Activated CD4-positive, alpha-beta T cell treated with anti-CD3 and anti-CD28 coated beads, Interleukin-10, Interleukin-2, amounts not matched to agents 100 ng/mL and 50 ng/mL, durations not matched to agents 16 hours and 8 hours (primary cell): ENCODE measurements at places on chromosomes 1 and 21.

DNA sequence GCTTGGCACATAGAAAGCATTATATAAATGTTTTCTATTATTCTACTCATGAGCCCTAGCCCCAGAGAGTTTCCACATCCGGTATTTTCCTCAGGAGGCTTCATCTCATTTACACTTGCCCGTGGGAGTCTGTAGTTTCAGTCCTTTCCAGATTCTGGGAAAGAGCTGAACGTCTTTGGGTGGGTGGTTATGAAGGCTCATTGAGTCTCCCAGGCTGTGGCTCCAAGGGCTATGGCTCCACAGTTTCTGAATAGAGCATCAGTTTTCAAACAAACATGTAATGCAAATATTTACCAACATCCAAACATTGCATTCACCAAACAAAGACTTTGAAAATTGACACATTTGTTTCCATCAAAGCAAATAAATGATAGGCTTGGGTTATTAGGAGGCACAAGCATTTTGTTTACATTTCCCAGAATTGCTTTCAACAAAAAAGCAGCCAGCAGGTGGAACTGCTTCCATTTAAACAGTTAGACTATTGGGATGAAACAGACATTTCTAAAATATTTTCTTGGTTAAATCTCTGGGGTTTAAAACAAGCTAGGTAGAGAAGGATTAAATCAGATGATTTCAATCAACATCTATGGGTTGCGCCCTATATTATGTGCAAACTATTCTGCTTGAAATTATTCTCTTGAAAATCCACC is 1.3 kb upstream of the LEMD1 start:
- no peak for DNase-seq

- DNase-seq: no peak
Measured at GRCh38 chr1:201640624-201641023, 101.7 kb downstream of the NAV1 start.

DNA sequence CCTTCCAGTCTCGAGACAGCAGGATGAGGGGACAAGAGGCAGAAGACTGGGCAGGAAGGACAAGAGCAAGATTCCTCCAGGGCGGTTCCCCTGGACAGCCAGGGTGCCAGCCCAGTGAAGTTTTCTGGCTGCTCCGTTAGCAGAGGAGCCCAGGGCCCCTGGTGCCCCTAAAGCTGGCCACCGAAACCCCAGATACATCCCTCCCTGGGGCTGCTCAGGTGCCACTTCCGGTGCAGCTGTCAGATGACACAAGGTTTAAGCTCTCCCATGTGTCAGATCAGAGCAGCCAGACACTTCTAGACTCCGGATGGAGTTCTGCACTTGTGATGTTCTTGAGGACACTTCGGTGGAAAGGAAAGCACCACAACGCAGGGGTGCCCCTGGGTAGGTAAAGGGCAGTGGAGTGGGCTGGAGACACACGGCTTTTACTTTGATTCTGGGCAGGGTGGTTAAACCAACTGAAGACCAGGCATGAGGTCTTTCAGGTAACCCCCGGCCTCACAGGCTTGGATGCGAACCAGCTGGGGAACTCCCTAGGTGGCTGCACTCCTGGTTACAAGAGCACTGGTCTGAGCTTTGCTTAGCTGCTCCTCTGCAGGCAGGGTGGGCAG is 85.7 kb downstream of the ITPKB start:
- DNase-seq: peak; percentile 78

DNA sequence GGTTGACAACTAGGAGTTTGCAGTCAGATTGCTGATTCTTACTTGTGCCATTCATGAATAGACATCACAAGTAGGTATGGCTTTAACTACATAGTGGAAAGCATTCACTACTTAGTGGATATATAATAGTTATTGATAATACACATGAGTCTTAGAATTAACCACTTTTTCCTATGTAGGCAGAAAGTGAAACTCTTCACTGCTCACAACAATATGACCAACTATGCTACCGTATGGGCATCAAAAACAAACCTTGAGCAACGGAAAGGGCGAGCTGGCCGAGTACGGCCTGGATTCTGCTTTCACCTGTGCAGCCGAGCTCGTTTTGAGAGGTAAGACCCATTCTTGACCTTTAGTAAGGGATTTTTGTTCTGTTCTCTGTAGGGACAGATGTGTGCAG is 38.7 kb downstream of the DHX9 start:
- peak; percentile 11 for DNase-seq

GRCh38 chr1:95094923-95095322 is 22.2 kb upstream of the ALG14 start:
- no peak for DNase-seq

- no peak for DNase-seq
Measured at GRCh38 chr1:160727316-160727640, 11.8 kb upstream of the SLAMF7 start.

DNA sequence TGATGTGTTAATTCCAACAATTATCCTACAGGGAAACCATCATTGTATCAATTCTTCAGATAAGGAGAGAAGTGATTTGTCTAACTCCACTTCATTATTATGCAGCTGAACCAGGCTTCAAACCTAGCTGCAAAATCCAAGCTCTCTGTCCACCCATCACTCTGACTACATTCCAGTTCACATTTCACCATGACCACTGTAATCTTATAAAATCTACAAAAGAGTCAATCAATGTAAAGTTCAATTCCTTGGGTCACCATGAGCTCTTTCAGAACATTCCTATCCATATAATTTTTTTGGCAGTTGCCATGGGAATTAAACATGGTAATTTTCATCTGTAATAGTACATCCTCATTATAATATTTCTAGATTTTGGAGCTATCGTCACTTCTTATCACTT is 100.9 kb downstream of the PLPPR5 start:
- DNase-seq: no peak

- no peak for DNase-seq
Measured at GRCh38 chr1:118960567-118961136, 27.5 kb downstream of the TBX15 start.

DNA sequence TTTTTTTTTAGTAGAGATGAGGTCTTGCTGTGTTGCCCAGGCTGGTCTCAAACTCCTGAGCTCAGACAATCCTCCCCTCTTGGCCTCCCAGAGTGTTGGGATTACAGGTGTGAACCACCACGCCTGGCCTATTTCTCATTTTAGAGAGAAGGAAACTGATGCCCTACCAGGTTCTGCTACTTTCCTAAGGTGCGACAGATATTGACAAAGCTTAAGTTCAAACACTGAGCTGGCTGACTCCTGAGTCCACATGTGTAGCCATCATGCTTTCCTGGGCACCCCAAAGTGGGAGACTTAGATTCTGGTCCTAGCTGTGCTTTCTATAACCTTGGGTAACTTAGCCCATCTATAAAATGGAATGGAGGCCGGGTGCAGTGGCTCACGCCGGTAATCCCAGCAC is 5.1 kb upstream of the TMEM222 start:
- no peak for DNase-seq

GRCh38 chr1:240503558-240503957 is 108.4 kb downstream of the GREM2 start:
- no peak for DNase-seq

DNA sequence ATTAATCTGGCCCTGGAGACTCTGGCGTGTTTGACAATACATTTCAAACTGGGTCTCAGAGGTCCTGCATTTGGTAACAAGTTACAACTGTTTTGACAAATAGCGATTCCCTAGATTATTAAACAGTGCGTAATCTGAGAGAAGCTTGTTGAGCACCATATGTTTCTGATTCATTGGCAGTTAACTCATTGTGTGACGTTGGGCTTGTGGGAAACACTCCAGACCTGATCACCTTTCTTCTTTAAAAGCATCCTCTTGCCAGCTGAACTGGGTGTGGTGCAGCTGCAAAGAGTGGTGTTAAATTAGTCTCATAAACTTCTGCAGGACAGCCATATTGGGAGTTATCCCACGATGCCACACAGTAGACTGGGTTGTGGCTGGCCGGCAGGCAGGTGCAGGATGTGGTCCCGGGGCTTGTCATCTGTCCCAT is 82.7 kb downstream of the CDC7 start:
- peak; percentile 15 for DNase-seq

DNA sequence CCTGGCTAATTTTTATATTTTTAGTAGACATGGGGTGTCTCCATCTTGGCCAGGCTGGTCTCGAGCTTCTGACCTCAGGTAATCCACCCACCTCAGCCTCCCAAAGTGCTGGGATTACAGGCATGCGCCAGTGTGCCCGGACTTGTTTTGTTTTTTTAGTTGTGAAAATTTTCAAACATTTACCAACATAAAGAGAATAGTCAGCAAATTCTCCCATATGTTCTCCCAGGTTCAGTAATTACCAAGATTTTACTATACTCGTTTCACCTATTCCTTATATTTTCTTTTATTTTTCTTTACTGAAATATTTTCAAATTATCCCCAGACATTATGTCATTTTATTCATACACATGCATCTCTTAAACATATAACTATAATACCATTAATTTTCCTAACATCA is 218.1 kb upstream of the L1TD1 start:
- DNase-seq: no peak

- no peak for DNase-seq
Measured at GRCh38 chr1:60921175-60921574, 161.2 kb upstream of the NFIA start.

DNA sequence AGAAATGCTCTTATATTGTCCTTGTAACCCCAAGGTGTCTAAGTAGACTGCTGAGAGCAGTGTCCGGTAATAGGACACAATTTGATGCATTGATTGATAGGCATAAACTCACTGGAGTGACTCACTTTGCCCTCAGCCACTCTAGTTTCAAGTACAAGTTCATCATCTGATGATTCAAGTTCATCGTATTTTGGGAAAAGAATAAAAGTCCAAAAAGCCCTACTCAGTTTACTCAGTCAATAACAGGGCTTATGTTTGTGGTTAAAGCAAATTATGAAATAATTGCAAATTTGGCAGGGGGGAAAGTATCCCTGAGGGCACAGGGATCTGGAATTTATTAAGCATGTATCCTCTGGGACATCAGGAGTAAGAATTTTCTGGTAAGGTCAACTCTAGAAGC is 7.6 kb upstream of the ATF3 start:
- DNase-seq: no peak

DNA sequence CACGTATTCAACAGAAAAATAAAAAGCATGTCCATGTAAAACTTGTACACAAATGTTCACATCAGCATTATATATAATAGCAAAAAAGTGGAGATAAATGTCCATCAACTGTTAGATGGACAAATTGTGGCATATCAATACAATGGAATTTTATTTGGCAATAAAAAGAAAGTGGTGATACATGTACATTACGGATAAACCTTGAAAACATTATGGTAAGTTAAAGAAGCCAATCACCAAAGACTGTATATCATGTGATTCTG is 76.9 kb downstream of the EIF4G3 start:
- no peak for DNase-seq

GRCh38 chr1:38246955-38247952 is 200.7 kb upstream of the POU3F1 start:
- no peak for DNase-seq

DNA sequence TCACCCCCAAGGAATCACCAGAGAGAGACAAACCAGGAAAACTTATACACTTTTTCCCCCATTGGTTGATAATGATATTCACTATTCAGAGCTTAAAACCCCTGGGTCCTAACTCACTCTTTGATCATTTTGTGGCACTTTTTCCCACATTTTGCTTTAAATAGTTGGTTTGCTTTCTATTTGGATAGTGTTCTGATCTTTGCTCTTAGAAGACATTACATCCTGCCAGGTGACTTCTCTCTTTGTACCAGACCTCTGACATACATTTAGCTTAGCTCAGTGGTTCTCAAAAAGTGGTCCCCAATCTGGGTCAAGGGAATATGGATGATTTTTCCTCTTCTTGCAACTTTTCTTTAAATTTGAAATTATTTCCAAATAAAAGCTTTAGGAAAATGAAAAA is 228.4 kb downstream of the RPS6KC1 start:
- DNase-seq: no peak

DNA sequence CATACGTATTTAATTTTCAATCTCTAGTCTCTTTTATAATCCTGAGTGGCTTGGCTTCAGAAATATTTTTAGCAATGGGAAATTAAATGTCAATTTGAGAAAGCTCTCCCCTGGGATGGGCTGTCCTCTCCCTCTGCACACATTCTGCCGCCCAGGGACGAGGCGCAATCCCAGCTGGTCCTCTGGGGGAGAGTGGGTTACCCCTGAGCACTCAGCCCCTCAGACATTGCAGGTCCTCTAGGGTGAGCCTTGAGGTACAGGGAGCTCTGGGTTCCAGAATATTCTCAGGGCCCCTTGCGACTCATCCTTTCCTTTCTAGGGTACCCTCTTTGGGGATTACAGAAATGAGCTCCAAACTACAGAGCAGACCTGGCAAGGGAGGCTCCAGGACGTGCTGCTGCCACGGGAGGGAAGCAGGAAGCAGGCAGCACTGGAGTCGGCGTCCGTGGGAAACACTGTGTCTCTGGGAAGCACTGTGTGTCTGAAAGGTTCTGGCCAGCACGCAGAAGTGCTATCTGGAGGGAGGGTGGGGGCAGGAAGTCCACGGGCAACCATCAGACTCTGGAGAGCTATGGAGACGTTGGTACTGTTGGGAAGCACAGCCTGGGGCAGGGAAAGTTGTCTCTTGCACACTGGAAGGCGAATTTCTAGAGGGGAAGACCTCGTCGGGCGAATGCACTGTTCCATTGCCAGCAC is 343.3 kb upstream of the VAMP3 start:
- no peak for DNase-seq

DNA sequence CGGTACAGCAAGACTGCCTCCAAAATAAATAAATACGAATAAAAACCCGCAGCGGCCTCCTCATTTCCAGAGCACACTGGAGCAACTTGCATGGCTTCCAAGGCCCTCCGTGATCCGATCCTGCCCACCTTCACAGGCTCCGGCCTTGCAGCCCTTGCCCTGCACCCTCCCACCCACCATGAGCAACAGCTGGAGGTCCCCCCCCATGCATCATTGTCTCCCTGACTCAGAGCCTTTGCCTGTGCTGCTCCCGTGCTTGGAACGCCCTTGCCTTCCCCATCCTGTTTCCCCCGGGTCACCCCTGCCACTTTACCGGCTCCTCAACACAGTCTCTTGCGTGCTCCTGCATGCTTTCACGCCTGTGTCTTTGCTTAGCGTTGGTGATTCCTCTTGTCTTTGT is 71.0 kb upstream of the ANGPTL1 start:
- DNase-seq: no peak

DNA sequence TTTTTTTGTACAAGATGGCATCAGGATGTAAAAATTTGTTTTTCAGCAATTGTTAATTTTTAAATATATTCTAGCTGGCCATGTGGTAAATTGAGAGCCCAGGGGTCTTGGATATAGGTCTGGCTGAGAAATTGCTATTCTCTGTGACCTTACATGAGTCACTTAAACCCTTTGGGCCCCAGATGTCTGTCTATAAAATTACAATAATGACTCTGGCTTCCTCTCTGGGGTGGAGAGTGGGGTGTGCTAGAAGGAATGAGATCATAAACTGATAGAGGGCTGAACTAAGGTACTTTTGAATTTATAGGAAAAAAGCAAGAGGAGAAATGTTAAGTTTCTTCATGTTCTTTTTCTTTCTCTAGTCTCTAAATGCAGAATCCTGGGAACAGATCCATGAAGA is 12.4 kb upstream of the TCHH start:
- no peak for DNase-seq

- no peak for DNase-seq
Measured at GRCh38 chr1:226826479-226827261, 43.7 kb upstream of the PSEN2 start.
